ENCODE measurements at places on chromosomes 2 and 18. TPM values are rescaled to one million over a fixed set of nuclear protein-coding genes. Genes with fewer than 3 reads are reported as not detected.
A peak's percentile ranks its signal among the peaks of the same experiment; 100 is the strongest.

DNA sequence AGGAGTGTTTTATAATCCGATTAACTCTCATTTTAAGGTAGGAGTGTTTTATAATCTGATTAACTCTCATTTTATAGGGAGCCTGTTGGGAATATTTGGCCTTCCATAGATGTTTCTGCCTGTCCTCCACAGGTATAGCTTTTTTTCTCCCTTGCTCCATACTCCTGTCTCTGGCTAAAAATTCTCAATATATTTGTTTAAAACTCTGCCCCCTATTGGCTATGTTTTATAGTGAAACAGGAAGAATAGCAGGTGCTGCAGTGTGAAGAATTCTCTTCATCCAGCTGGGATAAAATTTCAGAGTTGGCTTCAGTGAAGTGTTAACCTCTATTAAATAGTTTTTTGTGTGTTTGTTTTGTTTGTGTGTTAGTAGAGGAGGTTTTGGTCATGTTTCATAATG is 1046.0 kb upstream of the TMEFF2 start:
- DNase-seq: no peak

DNA sequence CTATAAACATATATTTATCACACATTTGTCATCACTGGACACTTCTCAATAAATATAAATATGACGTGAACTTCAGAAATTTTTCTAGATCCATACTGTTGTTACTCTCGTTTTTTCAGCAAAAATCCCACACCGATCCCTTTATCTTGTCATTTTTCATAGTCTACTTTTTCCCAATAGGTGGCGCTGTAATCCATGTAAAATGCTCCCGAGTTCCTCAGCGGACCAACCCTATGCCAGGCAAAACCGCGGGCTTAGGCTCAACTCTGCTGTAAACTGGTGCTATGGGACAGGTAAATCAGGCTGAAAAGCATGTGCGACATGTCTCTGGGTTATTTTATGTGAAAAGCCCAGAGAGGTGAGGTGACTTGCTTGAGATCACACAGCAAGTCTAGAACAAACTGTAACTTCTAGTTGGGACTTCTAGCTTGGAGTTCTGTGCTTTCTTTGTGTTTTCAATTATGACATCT is 104.0 kb downstream of the COBLL1 start:
- peak; percentile 67 for DNase-seq

DNA sequence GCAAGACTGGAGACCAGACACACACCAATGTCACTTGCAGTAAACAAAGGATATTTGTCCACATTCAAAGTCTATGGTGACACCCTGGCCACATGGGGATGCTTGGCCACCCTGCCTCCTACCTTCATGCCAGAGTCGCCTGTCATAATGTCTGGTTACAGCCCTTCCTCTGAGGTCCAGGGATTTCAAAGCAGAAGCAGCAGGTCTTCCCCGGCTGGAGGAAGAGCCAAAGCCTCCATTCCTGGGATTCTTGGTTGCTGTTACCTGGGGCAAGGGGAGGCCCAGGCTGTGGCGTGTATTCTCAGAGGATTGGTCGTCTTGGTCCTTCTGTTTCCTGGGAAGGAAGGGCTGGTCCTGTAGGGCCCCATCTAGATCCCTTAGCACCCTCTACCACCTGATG is 2.3 kb upstream of the ALPP start:
- no peak for DNase-seq

DNA sequence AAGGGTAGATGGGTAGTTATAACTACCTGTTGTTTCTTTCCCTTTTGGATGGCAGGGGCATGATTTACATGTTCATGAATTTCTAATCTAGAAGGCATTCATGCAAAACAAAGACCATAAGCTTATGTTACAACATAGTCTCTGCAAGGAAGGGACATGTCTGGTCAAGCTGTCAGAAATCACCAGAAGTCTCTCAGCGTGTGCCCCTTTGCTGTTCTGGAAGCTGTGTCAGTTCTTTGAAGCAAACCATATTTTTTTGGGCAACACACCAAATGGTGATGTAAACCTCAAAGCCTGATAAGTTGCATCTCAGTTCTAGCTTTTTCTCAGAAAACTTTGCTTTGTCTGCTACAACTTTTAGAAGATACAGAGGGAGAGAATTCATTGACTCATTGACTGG is 173.5 kb upstream of the CTAGE1 start:
- DNase-seq: no peak

DNA sequence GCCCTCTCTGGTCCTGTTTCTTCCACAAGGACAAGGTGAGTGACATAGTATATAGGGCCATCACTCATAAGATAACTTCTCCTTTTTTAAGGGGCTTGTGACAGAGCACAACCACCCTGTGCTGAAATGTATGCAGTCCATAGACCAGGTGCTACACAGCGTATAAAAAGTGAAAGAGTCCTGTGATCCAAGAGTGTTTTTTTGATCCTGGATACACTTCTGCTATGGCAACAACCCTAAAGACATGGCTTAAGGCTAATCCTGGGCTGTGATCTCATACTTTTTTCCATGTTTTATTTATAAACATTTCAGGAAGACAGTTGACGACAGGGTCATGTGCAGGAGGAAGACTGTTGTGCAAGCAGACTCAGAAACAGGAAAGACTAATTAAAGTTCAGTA is 400.5 kb upstream of the TCF4 start:
- peak; percentile 70 for DNase-seq

- peak; percentile 79 for DNase-seq
These were observed 191.9 kb upstream of the CTAGE1 start for GRCh38 chr18:22609642-22610041.

DNA sequence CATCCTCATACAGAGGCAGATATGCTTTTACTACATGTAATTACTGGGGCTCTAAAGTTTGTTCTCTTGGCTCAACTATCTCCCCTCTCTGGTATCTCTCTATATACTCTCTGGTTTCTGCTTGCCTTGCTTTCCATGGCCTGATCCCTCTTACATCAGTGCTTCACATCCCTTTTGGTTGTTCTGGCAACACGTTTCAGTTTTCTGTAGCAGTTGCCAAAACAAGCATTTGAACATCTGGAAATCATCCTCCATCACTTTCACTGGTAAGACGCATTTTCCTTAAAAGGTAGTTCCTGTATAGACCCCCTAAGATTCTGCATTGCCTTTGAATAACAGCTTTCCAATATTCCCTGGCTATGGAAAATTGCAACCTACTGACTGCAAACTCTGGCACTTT is 25.9 kb downstream of the COL5A2 start:
- peak; percentile 24 for DNase-seq

DNA sequence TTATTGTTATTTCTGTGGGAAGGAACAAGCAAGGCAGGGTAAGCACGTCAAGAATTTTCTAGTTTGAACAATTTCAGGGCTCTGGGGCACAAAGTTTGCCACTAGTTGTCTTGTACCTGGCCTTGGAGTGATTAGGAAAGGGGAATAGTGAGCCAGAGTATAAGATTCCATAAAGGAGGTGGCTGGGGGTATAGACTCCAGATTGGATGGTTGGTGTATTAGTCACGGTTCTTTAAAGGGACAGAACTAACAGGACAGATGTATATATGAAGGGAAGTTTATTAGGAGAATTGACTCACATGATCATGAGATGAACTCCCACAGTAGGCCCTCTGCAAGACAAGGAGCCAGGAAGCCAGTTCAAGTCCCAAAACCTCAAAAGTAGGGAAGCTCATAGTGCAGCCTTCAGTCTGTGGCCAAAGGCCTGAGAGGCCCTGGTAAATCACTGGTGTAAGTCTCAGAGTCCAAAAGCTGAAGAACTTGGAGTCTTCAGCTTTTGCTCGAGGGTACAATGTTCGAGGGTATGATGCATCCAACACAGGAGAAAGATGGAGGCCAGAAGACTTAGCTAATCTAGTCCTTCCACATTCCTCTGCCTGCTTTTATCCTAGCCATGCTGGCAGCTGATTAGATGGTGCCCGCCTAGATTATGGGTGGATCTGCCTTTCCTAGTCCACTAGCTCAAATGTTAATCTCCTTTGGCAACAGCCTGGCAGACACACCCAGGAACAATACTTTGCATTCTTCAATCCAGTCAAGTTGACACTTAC is 31.5 kb upstream of the PTPRM start:
- no peak for DNase-seq

The ANKRD39 gene
- total RNA-seq: 18.4 TPM

The BCL11A gene
- total RNA-seq: 9.2 TPM

The DCDC2C gene
- not detected for total RNA-seq

The ALPG gene
- total RNA-seq: not detected

The ATP6V1C2 gene
- total RNA-seq: 0.32 TPM

The ANKRD36C gene
- total RNA-seq: 5.5 TPM
